Omental fat pad (tissue), 4 donors: ENCODE measurements at places on chromosomes 4 and X.

DNA sequence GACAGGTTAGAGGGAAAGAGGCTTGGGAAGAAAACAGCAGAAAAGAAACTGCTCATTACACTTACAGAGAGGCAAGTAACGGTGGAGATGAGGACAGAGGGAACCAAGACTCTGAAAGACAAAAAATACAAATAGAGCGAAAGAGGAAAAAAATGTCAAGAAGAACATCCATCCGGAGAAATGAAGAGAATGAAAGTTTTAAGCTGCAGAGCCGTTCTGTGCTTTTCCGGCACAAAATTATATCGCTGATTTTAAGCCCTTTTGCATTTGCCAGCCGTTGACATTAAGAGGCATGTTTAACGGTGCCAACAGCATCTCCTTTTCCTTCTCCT, 236 bp downstream of the PCDH10 start:
- no peak for DNase-seq

- no peak for DNase-seq
Observed at GRCh38 chrX:30253257-30253656, 6.3 kb downstream of the MAGEB1 start.

- no peak for DNase-seq
Observed at GRCh38 chrX:148588649-148589310, 88.4 kb downstream of the AFF2 start.

- no peak for DNase-seq
Observed at GRCh38 chrX:130108647-130109428, 1.5 kb downstream of the ELF4 start.

GRCh38 chrX:106246511-106246910, 78.4 kb downstream of the PWWP3B start:
- DNase-seq, result no peak

GRCh38 chr4:82679531-82679930, 117.7 kb upstream of the TMEM150C start:
- DNase-seq, result no peak

DNA sequence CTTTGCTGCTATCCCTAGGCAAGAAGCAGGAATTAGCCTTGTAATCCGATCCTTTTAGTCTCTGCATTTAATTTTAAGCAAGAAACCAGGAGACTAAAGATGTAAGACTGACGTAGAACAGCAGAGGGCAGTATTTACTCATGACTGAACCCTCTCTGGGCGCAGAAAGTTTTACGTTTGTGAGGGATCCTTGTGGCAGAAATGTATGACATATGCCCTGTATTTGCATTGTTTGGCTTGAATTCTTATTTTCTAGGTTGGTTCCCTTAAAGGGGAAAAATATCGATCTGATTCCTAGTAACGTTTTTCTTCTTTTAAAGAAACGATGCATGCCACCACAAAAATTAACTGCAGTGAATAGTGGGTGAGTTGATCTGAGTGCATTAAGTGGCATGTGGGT, 1.3 kb upstream of the FAT4 start:
- no peak for DNase-seq

DNA sequence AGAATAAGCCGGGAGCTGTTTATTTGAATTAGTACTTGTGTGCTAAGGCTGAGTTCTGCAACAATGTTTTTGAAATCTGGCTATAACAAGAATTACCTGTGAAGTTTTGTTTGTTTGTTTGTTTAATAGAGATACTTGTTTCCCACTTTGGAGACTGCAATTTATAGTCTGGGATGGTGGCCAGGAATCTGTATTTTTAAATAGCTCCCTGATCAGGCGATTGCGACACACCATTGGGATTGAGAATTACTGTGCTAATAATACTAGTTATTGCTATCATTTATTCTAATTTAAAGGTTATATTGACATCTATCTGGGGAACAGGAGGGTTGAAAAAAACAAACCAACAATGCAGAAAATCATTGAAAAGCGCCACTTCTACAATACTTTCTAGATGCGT, 951.6 kb upstream of the TENM3 start:
- no peak for DNase-seq

DNA sequence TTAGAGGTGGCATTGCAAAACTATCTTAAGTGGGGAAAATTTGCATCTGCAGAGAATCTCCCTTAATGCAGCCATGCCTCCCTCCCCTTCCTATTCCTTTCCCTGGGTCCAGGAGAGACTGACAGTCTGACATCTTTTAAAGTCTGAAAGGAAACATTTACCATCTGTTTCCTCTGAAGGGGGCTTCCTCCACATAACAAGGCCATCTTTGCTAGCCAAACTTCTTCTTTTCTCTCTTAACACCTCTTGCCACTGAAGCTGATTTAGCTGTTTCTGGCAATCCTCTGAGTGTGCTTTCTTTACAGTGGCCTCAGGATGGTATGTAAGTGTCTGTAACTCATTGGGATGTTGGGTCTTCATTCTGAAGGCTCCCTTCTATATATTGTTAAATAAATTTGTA, 34.6 kb upstream of the AADAT start:
- DNase-seq, result no peak

DNA sequence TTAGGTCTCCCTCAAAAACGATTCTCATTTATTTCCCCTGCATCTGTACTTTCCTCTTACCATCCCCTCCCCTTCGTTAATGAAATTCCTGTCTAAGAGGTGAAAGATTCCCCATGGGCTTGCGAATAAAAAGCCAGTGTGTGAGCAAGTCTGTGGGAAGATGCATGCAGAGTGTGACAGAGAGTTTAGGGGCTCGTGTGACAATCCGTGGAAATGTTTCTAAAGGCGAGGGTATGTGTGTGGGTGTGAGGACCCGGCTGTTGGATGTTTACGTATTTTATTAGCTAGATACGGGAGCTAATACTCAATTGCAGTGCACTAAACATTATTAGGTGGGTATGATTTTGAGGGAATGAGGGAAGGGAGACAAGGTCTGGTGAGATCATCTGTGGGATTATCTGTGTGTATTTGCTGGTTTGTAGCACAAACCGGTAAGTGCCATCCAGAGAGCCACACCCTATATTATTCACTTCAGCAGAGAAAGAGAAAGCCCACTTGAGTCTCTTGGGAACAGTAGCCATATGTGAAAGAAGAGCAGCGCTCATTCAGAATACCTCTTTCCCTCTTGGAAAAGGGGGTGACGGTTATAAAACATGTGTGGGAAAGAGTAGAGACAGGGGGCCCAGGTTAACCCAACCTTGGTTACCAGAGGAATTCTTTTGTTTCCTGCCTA, 893 bp upstream of the HOPX start:
- DNase-seq, result no peak

DNA sequence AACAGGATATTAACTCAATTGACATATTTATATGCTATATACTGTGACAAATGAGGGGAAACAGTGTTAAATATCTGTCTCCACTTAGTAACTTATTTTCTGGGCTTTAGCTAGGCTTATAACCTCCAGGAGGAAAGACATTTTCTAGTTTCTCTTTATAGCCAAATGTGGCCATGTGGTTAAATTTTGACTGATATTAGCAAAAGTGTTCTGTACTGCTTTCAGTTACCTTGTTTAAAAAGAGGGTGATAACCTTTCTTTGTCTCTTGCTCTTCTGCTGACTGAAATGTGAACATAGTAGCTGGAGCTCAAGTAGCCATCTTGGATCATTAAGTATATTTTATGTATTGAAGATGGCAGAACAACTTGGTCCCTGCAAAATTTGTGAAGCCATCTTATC, 253.7 kb downstream of the PDHA2 start:
- no peak for DNase-seq

DNA sequence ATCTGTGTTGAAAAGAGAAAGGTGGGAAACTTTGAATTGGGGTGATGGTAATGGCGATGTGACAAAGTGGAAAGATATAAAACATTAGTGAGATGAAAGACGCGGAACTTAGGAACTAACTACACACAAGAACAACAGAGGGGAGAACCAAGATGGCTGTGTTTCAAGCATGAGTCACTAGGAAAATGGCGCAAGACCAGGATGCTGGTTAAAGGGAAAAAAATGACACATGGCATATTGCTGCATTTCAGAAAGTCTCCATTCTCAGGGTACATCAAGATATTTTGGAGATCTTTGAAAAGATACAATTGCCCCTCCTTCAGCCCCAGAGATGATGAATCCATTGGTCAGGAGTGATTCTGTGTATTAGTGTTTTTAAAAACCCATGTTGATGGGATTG, 164.4 kb downstream of the FBXO8 start:
- DNase-seq, result no peak

DNA sequence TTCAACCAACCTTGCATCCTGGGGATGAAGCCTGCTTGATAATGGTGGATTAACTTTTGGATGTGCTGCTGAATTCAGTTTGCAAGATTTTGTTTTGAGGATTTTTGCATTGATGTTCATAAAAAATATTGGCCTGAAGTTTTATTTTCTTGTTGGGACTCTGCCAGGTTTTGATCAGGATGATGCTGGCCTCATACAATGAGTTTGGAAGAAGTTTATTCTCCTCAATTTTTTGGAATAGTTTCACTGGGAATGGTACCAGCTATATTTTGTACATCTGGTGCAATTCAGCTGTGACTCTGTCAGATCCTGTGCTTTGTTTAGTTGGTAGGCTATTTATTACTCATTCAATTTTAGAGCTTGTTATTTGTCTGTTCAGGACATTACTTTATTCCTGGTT, 340.3 kb upstream of the TRAM1L1 start:
- no peak for DNase-seq

DNA sequence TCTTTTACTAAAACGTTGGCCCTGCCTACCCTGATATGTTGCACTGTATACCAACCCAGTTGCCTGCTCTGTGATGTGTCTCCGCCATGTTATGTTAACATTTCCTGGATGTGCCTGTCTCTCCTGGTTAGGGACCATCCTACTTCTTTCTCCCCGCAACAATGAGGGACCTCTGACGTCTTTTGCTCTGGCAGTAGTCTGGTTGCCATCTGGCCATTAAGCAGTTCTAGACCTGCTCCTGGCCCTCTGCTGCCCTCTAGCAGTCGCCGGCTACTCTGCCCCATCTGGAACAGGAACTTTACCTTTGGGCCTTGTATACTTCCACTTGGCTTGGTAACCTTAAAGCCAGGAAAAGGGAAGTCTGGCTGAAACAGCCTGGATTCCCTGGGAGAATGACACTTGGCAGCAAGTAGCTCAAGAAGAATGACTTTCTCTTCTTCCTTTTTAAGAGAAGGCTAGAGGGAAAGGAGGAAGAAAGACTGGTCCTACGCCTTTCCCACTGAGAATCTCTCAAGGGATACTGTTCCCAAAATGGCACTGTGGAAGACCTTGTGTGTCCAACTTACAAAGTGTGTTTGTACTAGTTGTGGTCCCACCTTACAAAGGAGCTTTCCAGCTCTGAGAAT, 63.5 kb downstream of the GPC3 start:
- DNase-seq, result no peak

GRCh38 chrX:130385520-130385919, at the start of gene GPR119:
GPR119 (minus strand) TSS chrX:130385674; CDS start chrX:130385447, 227 bp downstream.
- no peak for DNase-seq

GRCh38 chrX:13412208-13412600, 92.4 kb upstream of the ATXN3L start:
- DNase-seq, result no peak

- no peak for DNase-seq
Observed at GRCh38 chrX:129658429-129658828, 3.7 kb upstream of the APLN start.

GRCh38 chrX:21770631-21771321, 12.9 kb upstream of the SMPX start:
- DNase-seq, result no peak

DNA sequence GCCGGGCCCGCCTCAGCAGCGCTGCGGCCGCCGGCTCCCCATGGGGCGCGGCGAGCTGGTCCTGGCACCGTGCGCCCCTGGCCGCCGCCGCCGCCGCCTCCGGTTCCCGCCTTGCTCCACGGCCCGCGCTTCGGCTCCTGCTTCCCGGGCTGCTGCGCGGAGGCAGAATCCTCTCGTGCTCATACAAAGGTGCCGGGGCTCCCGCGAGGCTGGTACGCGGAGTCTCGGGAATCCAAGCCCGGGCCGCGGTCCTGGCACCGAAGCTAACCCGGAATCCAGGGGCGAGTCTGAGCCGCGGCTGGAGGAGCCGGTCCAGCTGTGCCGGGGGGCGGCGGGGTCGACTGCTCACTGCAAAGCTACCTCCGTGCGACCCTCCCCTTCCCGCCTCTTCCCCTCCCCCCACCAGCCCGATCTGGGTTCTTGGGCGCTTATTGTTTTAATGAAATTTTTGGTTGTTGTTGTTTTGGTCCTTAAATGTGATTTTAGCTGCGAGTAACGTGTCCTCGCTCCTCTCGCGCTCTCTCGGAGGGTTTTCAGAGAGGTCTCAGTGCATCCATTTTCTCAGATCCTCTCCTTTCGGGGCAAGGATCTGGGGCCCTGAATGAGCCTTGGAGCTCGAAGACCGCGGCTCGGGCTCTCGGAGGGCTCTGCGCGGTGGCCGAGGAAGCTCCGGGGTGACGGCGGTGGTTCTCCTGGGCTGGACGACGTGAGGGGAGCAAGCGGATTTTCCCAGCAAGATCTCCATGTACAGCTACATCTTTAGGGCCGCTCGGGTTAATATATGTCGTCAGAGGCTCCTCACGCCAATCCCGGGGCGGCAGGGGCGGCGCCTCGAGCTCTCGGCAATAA, at the start of gene HAND2:
Gene HAND2, minus strand, starts transcription at position 753 of the 849 bp plus-strand sequence. CDS start 940 bp downstream, outside the sequence.
- DNase-seq, result no peak

- no peak for DNase-seq
Observed at GRCh38 chr4:120526033-120526432, 396.5 kb downstream of the PRDM5 start.

DNA sequence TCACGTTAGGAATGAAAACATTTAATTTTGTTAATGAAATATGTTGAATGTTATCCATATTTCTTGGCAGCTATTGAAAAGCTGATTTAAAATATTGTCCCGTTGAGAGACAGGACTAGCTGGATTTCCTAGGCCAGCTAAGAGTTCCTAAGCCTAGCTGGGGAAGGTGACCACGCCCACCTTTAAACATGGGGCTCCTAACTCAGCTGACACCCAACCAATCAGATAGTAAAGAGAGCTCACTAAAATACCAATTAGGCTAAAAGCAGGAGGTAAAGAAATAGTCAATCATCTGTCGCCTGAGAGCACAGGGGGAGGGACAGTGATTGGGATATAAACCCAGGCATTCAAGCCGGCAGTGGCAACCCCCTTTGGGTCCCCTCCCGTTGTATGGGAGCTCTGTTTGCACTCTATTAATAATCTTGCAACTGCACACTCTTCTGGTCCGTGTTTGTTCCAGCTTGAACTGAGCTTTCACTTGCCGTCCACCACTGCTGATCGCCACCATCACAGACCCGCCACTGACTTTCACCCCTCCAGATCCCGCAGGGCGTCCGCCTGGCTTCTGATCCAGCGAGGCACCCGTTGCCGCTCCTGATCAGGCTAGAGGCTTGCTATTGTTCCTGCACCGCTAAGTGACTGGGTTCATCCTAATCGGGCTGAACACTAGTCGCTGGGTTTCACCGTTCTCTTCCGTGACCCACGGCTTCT, 308.9 kb downstream of the GLUD2 start:
- no peak for DNase-seq

- no peak for DNase-seq
Observed at GRCh38 chr4:31237233-31237632, 517.1 kb downstream of the PCDH7 start.

DNA sequence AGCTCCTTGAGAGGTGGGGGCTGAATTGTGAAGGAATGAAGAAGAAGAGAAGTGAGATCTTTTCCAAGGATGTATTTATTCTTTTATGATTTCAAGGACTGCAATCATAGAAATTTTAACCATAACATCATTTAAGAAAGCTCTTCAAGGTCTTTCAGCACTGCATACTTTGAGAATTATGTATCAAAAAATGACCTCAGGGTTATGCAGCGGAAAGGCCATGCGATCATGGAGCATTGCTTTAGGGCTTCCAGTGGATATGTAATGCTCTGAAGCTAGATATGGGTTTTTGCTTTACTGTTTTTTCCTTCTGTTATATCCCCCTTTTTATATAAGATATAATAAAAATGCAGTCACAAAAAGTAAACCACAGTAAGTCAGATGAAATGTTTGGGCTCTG, 38.7 kb downstream of the SGMS2 start:
- no peak for DNase-seq

GRCh38 chrX:2664502-2664901, 26.6 kb upstream of the CD99 start:
- no peak for DNase-seq
